ENCODE measurements at places on chromosomes 7 and 10.

DNA sequence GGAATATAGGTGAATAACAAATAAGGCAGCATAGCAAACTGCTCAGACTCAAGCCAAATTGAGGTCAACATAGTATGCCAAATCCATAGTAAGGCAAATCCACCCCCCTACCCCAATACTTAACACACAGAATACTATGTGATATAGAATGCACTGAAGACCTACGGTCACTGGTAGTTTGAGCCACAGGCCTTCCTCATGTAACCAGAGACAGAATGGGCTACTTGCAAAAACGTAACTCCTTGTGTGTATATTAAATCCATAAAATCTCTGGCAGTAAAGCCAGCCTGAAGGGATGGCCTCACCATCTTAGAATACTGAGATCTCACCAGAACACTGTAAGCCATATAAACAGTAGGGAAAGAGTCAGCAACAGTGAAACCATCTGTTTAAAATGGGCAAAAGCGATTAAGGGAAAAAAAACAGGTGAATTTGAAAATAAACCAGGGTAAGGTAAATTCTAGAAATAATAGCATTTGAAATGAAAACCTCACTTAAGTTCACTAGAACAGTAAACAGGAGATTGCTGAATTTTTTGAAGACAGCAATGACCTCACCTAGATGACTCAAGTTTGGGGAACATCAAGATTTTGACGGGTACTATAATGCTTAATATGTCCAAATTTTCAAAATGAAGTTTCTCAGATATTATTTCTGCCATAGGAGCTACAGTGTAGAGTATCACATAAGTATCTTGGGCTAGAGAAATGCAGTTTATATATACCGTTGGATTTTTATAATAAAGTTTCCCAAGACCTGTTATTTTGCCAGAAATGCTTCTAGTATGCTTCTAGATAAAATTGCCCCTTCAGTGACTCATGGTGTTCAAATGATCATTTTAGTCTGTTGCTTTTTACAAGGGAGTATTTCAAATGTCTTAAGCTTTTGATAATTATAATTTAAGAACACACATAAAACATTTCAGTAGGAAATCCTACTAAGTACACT is 13.9 kb downstream of the HNRNPA2B1 start:
- DNase-seq, result no peak

- DNase-seq, result no peak
These were observed 109.8 kb downstream of the RAB11FIP2 start for GRCh38 chr10:117936976-117937375.

DNA sequence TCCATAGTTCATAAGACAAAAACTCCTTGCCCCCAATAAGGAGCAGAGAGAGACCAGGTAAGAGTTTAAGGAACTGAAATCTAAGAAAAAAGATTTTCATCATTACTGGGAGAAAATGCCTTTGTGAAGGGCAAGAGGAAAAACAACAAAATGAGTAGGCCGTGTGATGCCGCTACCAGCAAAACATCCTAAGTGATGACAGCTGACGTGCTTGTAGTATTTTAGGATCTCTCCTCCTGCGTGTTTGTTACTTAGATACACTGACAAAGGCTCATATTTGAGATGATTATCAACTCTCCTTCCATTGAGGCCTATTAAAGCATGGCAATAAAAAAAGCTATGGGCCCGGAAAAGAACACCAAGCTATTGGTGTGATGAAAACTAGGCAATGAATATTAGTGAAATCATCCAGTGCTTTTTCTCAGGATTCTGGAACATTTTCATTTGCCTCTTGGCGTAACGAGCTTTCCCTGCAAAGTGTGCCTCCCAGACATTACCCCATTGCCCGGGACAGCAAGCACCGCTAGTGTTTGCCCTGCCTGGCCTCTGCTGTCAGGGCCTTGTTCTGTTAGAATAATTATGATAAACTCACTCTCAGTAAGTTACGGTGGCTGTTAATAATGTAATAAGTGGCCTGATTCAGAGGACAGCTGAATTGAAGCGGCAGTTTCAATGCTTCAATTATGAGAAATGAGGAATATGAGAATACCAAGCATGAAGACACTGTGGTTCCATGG is 36.8 kb upstream of the ITPRID1 start:
- no peak for DNase-seq

GRCh38 chr10:44379907-44380306 is 5.0 kb downstream of the CXCL12 start:
- no peak for DNase-seq
